Stimulated activated CD4-positive, alpha-beta T cell treated with anti-CD3 and anti-CD28 coated beads, Interleukin-1b, Interleukin-23, amount 100 ng/mL, for 1 hour (primary cell): ENCODE measurements at places on chromosomes 3 and 15.

DNA sequence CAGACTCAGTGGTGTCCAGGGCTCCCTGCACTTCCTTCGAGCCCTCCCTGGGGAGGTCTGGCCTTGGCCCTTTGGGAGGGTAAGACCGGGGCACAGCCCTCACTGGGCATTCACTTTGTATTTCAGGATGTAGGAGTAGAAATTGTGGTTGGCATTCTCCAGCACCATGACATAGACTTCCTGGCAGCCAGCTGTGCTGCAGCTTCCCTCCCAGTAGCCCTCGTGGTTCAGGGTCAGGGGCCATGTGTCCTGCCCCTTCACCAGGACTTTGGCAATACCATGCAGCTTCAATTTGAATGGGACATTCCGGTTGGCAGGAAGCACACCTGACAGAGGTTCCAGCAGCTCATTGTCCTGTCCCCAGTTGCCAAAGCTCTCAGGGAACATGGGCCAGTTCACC, 47.3 kb downstream of the KY start:
- DNase-seq = no peak

GRCh38 chr3:183816681-183817510, 8.5 kb downstream of the MAP6D1 start:
- DNase-seq = no peak

- no peak for DNase-seq
Measured at GRCh38 chr3:129021140-129021551, 20.0 kb downstream of the EFCC1 start.

DNA sequence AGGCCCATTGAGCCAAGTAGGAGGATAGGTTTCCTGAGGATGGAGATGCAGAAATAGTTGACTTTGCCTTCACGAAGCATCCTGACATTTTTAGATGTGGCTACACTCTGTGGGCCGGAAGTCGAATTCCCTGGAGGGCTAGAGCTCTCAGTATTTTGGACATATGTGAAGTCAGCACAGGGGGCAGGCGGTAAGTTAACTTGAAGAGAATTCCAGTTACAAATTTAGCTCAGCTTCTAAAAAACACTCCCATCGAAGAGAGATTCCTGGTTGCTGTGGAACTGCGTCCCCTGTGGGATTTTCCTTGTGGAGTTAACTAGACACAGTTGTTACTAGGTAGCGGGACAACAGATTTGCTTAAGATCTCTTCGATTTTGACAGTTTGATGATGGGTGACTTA, 161.9 kb upstream of the RGMA start:
- DNase-seq = no peak

- no peak for DNase-seq
Measured at GRCh38 chr15:84889313-84889990, 5.0 kb downstream of the SLC28A1 start.

DNA sequence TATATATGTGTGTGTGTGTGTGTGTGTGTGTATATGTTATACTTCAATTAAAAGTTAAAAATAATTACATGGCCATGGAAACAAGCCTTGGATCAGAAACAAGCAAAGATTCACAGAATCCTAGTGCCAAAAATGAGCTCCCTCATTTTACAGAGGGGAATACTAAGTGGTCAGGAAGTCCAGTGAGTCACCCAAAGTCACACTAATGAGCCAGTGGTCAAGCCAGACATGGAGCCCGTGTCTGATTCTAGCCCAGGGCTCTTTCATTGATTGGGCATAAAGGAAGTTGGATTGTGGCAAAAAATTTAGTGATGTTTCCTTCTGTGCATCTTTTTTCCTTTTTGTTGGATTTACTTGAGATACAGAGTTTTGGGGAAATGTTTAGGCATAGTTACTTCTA, 152.5 kb upstream of the NPHP3 start:
- no peak for DNase-seq

DNA sequence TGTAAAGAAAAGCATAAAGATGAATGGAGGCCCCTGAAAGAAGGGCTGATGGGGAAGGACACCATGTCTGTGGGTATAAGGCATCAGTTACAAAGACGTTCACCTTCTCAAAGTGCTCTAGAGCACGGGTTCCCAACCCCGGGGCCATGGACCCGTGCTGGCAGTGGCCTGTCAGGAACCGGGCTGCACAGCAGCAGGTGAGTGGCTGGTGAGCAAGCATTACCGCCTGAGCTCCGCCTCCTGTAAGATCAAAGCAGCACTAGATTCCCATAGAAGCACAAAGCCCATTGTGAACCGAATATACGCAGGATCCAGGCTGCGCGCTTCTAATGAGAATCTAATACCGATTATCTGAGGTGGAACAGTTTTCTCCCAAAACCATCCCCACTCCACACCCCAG, 25.7 kb downstream of the MYO1E start:
- no peak for DNase-seq
